ENCODE measurements at places on chromosomes 16 and 17. TPM values are rescaled to one million over a fixed set of nuclear protein-coding genes. Genes with fewer than 3 reads are reported as not detected.

The PDILT gene
- not detected for total RNA-seq

DNA sequence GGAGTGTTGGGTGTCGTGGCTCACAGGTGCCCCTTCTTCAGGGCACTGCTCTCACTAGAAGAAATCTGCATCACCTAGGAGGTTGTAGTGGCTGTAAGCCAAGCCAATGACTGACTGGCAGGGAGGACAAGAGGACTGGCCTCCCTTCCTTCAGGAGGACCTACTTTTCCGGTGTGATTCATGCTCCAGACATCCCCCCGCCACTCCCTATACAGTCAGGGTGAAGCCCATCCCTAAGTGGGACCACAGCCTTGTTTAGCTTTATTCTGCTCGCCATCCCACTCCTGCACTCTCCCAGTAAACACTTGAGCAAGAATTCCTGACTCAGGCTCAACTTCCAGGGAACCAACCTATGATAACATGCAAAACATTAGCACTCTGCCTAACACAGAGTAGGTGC, 67.0 kb downstream of the PLCG2 start:
- ATAC-seq, result no peak

The SLC13A2 gene
- not detected for total RNA-seq

DNA sequence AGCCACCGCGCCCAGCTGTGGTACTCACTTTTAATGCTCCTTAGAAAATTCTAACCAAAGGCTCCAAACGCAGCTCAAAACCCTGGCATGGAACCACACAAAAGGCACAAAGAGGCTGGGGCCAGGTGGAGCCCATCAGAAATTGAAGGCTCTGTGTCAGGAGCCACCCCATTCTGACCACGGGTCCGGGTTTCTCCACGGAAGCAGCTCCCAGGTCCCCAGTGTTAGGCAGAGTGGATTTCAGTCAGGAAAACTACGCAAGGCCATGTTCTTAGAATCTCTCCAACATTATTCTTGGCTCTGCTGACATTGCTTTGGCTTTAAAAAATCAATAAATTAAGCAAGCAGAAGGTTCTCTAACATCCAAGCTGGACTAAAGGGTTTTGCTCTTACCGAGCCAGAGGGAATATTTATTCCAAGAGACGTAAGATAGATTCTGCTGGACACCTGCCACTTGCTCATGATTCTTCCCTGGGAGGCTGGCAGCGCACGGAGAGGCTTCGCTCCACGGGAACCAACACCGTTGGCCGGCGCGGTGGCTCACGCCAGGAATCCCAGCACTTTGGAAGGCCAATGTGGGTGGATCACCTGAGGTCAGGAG, 93.5 kb downstream of the NXN start:
- no peak for ATAC-seq

DNA sequence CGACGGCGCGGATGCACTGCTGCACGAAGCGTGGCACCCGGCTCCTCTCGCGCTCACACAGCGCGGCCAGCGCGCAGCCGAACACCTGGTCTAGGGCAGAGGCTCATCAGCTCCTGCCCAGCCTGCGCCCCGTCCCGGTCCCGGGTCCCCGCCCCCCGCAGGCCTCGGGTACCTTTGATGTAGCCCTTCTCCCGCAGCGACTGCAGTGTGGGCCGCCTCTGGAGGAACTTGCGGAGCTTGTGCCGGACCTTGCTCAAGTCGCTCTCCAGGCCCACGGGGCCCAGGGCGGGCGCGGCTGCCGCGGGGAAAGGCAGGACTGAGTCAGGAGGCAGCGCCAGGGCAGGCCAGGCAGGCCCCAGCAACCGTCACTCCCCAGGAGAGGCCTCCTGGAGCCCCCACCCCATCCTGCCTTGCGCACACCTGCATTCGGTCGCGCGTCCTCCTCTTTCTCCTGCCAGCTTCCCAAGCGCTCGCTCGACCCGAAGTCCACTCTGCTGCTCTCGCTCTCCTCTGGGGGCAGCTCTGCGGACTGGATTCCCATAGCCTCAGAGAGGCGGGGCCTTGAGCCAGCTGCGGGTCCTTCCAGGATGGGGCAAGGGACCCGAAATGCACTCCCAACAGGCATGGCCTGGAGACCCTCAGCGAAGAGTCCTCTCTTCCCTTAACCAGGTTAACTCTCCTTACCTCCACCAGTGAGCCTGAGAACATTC, 36.0 kb downstream of the ARHGAP27 start:
- ATAC-seq, result peak; percentile 17

DNA sequence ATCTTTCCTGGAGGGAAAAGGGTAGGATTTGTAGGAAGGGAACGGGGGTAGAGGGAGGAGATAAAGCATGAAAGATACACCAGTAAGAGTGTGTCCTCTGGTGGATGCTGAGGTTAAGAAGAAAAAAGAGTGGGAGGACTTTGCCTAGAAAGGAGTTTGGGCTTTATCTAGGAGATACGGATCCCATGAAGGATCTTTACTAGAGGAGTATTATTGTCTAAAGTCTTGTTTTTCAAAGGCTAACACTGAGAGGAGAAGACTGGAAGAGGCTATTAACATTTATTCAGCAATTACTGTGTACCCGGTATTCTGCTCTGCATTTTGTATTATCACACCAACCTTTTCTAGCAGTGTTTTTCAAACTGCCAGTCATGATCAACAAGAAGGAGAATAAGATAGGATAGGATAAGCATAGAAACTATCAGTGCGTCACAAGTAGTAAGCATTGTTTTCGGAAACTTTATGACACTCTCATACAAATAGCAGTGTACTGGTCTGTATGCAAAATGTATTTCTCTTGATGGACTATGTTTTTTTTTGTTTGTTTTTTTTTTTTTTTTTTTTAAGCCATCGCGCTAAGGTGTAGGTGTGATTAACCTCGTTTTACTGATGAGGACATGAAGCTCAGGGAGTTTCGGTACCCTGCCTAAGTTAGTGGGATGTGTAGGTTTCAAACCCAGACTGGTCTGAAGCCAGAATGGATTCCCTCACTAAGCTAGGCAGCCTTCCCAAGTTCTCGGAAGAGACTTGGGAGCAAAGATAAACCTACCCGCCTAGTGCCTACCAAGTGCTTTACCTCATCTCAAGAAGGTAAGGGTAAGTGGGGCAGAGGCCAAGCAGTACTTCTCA, 1.3 kb upstream of the SP2 start:
- no peak for ATAC-seq

- ATAC-seq, result peak; percentile 27
Observed at GRCh38 chr16:84883301-84883700, 63.5 kb downstream of the CRISPLD2 start.

DNA sequence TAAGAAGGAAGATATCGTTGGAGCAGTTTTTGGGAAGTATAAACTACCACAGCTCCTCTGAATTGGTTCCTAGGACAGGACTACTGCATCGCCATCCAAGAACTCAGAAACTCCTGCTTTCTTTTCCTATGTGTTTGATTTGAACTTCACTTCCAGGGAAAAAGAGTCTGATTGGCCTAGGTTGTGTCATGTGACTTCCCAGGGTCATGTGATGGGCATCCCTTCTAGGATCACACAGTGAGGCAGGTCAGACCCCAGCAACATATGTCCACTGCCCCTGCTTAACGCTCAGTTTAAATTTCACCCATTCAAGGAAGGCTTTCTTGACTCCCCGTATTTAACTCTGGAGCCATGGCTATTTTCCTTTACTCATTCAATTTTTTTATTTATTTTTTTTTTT, 445.2 kb upstream of the SALL1 start:
- ATAC-seq, result no peak

- no peak for ATAC-seq
Observed at GRCh38 chr16:25614716-25615265, 77.0 kb upstream of the HS3ST4 start.

- peak; percentile 21 for ATAC-seq
Observed at GRCh38 chr17:5788266-5788900, 204.1 kb upstream of the NLRP1 start.

DNA sequence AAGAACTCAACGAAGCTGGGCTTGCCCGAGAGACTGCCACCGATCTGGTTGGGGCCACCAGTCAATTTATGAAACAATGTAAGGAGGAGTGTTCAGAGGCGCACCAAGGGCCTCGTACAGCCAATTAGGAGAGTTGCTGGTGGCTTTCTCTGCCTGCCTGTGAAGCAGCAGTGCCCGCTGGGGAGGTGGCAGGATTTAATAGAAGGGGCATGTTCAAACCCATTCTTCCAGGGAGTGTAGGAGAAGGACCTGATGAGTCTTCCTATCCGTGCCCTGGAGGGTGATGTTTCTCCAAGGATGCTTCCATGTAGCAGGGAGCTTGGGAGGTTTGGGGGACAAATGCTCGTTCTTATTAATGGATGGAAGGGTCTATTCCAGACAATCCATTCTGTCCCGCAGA, 178.4 kb downstream of the CCDC182 start:
- peak; percentile 61 for ATAC-seq

DNA sequence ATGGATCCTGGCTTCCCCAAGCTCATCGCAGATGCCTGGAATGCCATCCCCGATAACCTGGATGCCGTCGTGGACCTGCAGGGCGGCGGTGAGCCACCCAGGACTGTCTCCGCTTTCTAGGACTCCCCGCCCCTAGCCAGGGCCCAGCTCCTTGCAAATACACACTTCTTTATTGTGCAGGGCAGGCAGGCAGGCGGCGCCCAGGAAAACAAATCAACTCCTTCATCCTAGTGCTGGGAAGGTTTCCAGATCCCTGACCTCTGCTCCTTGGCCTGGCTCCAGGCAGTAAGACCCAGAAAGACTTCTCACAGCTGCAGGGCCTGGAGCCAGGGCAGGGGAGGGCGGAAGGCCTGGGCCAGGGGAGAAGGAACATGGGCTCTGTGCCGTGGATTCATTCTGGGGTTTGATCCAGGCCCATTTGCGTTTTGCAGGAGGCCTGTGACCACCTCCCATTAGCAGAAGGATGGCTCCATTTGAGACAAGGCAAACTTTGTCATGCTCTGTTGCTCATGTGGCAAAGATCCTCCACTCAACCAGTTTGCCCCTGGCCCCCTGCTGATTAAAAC, 6.0 kb upstream of the LPCAT2 start:
- no peak for ATAC-seq

All from esophagus mucosa (tissue), 1 donor.